HFFc6 (cell line): ENCODE measurements at places on chromosomes 13 and 19. TPM values are rescaled to one million over a fixed set of nuclear protein-coding genes. Genes with fewer than 3 reads are reported as not detected.

Gene CLEC17A
- total RNA-seq, result not detected in 3 replicates

DNA sequence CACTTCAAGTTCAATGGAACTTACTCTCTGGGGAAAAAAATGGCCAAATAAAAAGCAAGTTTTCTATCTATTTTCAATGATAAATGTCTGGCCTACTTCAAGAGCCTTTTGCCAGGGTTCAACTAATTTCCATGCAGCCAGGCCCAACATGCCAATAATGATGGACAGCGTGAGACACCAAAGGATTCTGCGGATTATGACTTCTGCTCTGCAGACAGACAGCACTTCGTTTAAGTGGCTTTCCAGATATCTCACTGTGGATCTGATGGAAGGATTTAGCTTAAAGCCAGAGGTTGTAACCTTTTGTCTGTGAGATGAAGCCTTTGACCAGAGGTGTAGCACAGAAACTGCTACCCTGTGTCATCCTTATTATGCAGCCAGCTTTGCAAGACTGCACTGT lies 614.2 kb downstream of the DCT start:
- DNase-seq, result no peak

- DNase-seq, result no peak
Observed at GRCh38 chr13:45439781-45440462, 21.7 kb upstream of the SLC25A30 start.

DNA sequence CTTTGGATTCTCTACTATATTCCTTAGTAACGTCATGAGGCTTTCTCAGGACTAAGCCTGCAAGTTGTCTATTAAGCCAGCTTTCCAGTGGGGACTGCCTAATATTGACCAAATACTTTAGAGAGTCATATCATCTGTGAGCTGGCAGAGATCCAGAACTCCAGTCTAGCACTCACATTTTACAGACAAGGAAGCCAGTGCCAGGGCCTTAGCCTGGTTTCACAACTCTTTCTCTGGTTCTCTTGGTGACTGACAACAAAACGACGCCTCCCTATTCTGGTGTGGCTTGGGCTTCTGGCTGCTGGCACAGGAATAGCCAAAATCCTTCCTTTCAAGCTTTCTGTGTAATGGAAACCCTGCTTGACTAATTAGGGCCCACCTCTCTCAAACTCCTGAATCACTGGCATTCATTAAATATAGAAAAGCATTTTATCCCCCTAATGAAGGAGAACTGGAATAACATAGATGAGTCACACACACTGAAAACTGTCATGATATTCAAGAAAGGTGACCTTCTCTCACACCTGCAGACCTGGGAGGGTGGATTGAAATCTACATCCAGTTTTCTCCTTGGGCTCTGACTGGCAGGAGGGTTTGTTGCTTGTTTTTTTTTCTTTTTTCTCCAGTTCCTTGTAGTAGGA lies 75.2 kb upstream of the UBL3 start:
- peak; percentile 75 for DNase-seq

GRCh38 chr19:34936184-34936583 lies 9.5 kb downstream of the ZNF30 start:
- DNase-seq, result no peak

DNA sequence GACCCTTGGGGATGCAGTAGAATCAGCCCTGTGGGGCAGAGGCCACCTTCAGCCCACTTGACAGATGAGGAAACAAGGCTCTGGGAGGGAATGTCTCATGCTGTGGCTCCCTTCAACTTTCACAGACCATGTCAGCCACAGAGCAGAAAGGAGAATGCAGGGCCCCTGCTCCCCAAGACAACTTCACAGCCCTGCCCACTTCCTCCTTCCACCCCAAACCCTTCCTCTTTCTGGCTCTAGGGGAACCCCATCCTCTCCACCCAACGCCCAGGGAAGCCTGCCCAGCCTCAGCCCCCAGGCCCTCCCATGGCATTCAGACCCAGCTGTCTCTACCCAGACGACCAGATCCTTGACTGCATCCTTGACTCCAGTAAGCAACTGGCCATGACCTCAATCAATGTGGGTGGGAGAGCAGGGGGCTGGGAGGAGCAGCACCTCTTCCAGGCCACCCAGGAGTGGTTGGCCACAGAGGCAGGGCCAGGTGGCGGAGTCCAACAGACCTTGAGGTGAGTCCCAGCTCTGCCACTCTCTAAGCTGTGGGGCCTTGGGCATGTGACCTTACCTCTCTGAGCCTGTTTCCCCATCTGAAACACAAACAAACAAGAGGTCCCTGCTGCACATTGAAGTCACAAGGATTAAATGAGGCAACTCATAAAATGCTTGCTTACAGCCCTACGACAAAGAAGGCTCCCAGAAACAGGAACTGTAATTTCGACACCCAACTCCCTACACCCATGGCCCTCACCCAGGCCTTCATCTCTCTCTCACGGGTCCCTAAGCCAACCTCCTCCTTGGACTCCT lies 15.8 kb downstream of the DEDD2 start:
- no peak for DNase-seq

- no peak for DNase-seq
Observed at GRCh38 chr19:54478677-54479266, 5.7 kb upstream of the CDC42EP5 start.
